ENCODE measurements at places on chromosomes 7 and 10.

- DNase-seq: peak; percentile 70
These were observed 587.2 kb downstream of the SORCS1 start for GRCh38 chr10:106577266-106577665.

GRCh38 chr7:96205665-96206064, 116.2 kb downstream of the SLC25A13 start:
- DNase-seq: no peak

DNA sequence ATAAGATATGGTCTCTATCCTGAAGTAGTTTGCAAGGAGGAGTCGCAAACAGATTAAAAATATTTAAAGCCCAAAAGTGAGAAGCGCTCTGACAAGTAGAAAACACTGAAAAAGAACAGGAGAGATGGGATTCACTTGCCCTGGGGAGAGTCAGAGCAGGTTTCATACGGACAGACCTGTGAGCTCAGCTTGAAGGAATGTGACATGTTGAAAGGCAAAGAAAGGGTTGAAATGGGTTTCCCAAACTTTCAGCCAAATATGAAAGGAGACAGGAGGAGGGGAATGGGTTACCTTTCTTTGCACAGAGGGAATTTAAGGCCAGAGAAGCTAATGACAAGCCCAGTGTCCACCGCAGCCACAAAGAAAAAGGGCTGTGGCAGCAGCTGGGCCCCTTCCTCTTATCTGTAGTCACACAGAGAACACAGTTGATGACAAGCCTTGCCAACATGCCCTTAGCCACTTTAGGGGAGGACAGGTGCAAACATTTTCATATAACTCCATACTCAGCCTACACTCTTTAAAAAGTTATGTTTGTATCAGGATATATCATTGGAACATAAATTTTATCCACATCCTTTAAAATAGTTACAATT, 14.9 kb downstream of the HOXA1 start:
- no peak for DNase-seq

GRCh38 chr10:120406376-120406775, 50.7 kb upstream of the PLPP4 start:
- no peak for DNase-seq

GRCh38 chr10:33134011-33134751, 176.2 kb upstream of the ITGB1 start:
- DNase-seq: peak; percentile 94

DNA sequence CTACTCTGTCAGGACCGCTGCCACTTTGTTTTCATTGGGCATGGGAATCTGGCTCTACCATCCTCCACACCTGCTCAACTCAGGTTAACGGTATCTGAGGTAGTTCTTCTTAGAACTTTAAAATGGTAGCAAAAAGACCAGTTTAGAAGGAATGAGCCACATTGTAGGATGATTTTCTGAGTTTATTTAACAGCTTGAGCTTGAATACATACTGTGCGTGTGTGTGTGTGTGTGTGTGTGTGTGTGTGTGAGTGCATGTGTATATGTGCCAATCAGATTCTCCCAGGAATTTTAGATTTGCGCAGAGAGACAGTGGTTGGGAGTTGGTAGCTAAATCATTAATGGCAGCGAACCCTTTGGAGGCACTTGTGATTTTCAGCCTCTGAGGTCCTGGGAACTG, 81.4 kb downstream of the SPAG6 start:
- DNase-seq: no peak

DNA sequence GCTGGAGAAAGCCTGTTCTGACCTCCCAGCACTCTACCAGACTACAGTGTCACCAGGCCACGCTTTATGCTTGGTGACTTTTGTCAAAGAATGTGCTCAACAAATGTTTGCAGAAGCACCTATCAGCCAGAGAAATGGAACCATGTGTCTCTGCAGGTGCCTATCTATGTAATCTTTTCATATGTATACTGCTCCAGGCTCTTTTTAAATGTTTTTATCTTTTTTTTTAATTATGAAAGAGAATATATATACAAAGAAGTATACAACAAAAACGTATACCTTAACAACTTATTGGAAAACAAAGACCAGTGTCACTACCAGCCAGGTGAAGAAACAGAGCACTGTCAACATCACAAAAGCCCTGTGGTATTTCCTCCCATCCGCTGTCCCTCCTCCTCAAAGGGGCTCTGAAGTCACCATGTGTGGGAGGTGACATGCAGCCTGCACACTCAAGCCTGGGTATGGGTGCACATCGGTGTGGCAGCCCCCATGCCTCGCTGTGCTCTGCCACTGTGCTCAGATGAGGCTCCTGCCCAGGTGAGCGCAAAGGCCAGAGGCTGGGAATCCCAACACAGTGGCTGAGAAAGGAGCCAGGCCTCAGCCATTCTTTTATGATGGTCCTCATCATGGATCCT, 120.6 kb downstream of the CLEC2L start:
- DNase-seq: no peak

DNA sequence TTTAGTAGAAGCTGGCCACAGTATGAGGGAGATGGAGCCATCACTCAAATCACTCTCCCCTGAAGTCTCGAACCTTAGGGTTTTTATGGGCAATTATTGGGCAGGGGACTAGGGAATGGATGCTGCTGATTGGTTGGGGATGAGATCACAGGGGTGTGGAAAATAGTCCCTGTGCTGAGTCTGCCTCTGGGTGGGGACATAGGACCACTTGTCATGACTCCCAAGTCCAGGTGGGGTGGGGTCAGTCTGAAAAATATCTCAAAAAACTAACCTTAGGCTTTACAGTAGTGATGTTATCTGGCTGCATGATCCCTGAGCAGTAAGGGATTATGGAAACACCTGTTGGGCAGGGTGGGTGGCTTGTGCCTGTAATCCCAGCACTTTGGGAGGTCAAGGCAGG, 98.6 kb downstream of the XRCC2 start:
- no peak for DNase-seq

GRCh38 chr7:24328050-24328449, 44.1 kb downstream of the NPY start:
- no peak for DNase-seq

DNA sequence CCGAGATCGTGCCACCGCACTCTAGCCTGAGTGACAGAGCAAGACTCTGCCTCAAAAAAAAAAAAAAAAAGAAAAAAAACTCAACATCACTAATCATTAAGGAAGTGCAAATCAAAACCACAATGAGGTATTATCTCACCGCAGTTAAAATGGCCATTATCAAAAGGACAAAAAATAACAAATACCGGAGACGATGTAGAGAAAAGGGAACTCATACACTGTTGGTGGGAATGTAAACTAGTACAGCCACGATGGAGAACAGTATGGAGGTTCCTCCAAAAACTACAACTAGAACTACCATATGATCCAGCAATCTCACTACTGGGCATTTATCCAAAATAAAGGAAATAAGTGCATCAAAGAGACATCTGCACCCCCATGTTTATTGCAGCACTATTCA, 24.3 kb downstream of the GRK5 start:
- DNase-seq: no peak

DNA sequence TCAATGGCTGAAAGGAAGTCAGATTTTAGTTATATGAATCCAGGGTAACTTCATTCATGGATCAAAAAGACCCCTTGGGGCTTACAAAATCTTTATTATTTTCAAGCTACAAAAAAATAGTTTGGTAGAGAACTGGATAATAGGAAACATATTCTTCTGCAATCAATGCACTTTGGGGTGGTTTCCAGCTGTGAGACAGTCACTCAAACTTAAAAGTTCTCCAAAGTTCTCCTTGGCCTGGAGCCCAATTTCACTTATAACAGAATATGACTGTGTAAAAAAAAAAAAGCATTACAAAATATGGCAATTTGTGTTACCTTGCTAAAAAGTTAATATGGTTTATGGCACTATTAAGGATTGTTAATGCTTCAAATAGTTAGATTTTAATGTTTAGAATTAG, 255.5 kb downstream of the AGMO start:
- no peak for DNase-seq

GRCh38 chr10:70594161-70594560, 8.4 kb downstream of the PRF1 start:
- DNase-seq: no peak

- peak; percentile 50 for DNase-seq
These were observed 34.6 kb downstream of the AGK start for GRCh38 chr7:141585592-141586510.

- no peak for DNase-seq
These were observed 1.8 kb downstream of the PNLIPRP3 start for GRCh38 chr10:116429288-116429977.

DNA sequence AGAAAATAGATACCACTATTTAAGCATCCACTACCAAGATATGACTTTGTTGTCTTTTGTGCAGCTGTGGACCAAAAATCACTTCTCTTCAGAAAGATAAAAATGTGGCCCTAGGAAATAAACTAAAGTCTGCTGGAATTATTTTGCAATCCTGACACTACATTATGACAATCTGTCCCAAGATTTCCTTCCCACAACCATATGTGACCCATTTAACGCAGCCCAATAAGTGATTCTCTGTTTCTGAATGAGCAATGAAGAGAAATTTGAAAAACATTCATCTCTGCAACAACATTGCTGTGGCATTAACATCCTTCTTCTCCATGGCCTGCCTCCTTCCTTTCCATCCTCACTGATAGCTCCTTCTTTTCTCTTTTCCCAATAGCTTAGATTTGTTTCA, 212.0 kb downstream of the TSPAN12 start:
- DNase-seq: no peak

DNA sequence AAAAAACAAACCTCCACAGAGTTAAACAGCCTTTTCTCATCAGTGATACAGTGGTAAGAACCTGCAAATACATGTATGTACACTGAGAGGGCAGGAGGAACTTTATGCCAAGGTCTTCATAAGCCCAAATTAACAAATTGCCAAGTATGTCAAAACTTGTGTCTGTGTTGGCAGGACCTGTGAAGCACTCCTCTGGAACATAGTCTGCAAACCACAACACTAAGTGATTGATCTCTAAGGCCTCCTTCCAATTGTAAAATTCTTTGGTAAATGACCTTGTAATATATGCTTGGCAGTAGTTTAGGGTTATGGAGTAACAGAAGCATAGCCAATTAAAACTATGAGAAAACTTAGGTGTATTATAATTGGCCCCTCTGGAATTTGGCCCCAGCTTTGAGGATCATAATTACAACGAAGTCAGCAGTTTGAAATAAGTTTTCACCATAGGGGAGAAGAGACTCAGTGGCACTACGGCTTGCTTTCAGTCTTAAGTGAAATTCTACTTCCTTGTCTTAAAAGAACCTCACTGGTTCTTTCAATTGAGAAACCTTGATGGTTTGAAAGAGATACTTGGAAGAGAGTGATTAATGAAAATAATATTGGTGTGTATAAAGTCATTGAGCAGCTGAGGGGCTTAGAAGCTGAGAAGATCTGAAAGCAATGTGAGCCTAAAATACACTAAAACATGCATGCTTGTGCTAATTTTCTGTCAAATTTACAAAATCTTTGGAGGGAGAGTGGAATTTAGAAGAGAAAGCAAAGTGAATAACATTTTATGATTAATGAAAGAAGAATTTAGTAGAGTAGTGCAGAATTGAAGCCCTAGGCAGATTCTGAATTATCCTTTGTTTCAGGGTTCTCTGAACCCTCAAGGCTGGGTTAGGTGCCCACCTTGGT, 57.6 kb downstream of the CNNM2 start:
- DNase-seq: no peak

DNA sequence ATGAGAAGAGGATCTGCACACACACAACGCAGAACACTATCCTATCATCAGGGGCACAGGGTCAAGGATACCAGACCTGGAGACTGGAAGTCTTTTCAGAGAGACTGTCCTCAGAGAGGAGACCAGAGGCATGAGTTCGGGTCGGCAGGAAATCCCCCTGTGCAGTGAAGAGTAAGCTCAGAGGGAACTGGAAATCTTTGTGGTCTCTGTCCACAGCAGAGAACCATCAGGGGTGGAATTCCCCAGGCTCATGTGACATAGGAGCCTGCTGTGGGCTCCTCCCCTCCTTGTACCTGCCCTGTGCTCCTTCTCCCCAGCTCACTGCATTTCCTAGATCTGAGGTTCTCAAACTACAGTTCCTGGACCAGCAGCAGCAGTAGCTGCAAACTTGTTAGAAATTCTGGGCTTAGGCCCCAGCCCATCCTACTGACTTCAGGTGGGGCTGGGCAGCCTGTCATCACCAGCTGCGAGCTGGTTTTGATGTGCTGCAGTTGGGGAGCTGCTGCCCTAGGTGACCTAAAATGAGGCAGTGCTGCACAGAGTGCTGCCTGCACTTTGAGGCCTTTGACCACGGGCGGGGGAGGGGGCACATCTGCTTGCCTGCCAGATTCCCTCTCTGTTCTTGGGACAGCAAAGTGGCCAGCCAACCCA, 2.4 kb downstream of the ZMIZ2 start:
- no peak for DNase-seq

DNA sequence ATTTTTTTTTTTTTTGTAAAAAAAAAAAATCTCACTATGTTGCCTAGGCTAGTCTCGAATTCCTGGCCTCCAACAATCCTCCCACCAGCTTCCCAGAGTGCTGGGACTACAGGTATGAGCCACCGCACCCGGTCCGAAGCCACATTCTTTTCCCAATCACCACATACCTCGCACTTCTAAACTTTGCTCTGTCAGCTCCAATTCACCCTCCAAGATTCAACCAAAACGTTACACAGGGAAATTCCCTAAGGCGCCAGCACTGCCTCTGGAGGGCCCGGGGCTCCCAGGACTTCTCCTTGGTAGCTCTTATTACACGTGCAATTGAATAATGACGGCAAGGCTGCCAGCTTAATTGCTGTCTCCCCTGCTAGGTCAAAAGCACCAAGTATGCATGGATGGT, 10.3 kb upstream of the DNAAF5 start:
- no peak for DNase-seq

GRCh38 chr7:36032361-36032818, 120.7 kb upstream of the EEPD1 start:
- no peak for DNase-seq

GRCh38 chr10:126290232-126290631, 98.0 kb downstream of the ADAM12 start:
- DNase-seq: no peak

GRCh38 chr7:44076101-44076895, 6.0 kb downstream of the POLM start:
- no peak for DNase-seq

DNA sequence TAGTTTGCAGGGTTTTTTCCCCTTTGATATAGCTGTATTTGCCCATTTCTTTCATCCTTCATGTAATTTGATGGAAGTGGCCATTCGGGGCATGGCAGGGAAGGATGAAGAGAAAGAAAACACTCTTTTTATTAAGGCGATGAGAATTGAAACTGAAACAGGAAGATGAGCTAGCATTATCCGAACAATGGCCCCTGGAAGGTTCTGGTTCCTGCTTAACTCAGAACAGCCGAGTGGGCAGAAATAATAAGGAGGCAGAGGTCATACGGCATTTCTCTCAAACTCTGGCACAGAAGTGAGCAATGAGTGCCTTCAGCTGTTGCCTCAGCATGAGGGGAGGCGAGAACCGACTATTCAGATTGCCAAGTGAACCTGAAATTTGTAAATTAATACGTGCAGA, 113.2 kb upstream of the MYO3A start:
- DNase-seq: no peak

DNA sequence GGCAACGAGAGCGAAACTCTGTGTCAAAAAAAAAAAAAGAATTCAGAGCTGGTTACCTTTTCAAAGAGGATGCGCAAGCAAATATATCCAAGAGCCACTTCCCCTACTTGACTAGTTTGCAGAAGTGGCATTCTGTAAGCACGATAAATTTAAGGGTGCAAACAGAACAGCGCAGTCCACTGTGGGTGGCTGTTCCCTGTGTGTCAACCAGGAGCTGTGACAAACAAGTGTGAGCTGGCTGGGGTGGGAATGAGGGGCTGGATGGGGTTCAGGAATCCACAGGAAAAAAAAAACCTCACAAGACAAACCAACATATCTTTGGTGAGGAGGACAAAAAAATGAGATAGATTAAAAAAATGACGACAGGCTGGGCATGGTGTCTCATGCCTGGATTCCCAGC, 15.9 kb downstream of the GUSB start:
- DNase-seq: no peak

GRCh38 chr7:20846791-20847190, 60.1 kb upstream of the SP8 start:
- no peak for DNase-seq

Data from RKO (cell line).